Cardiac septum (tissue), 1 donor: ENCODE measurements at places on chromosomes 16 and 17. TPM values are rescaled to one million over a fixed set of nuclear protein-coding genes. Genes with fewer than 3 reads are reported as not detected.

KRT36 gene
- total RNA-seq, result not detected

RFWD3 gene
- 5.8 TPM for total RNA-seq

MEOX1 gene
- 19.8 TPM for total RNA-seq

DNA sequence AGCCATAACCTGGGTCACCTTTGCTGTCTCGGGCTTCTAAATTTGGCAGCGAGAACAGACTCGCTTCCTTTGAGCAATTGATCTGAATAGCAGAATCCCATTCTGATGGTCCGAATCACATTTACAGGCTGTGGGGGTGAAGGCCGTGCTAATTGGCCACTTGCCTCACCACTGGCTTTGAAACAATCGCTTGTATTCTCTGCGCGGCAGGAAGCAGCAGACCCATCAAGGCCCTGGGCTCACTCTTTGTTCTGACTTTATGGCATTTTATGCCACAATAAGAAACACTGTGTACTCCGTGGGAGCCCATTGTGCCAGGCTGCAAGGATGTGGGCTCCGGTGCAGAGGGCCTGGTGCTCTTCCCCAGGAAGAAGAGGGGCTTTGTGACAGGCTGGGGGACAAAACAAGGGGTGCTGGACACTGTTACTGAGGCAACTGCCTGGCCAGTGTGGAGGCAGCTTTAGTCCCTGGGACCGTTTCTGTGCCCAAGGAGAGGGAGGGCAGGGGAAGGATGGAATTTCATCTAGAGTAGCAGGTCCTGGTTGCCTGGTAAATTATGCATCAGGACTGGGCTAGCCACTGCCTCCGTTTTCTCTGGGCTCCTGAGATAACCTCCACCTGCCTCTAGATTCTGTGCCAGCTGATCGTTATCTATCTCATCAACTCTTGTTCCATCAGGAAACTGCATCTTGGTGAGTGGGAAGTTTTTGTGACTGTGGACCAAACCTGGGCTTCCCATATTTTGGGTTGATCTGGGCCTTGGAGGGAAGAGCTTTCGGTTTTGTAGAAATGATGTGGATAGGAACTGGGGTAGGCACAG lies 78.5 kb downstream of the MRC2 start:
- peak; percentile 71 for DNase-seq

- no peak for DNase-seq
Measured at GRCh38 chr16:8217201-8217600, 373.1 kb downstream of the TMEM114 start.

- no peak for DNase-seq
Measured at GRCh38 chr16:72256398-72257066, 84.6 kb upstream of the PMFBP1 start.

- DNase-seq, result no peak
Measured at GRCh38 chr16:25966172-25967097, 274.7 kb downstream of the HS3ST4 start.

GRCh38 chr16:57818377-57819064 lies 16.2 kb upstream of the KIFC3 start:
- DNase-seq, result no peak

GRCh38 chr17:74332763-74333283 lies 6.8 kb downstream of the KIF19 start:
- no peak for DNase-seq

DNA sequence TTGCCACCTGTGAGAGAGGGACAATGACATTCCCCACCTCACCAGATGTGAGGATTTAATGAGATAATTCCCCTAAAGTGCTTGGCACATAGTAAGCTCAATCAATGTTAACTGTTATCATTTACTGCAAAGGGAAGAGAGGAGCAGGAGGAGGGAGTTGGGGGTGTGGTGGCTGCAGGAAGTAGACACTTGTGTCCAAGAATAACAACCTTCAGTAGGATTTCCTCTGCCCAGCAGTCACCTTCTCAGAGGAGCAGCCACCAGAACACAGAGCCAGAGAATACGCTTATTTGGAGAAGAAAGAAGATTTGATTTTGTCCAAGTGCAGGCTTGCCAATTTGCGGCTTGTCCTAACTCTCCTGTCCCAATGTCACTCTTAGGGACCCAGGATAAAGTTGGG lies 10.2 kb downstream of the CBX4 start:
- DNase-seq, result no peak
